ENCODE measurements at places on chromosomes 4 and X.

DNA sequence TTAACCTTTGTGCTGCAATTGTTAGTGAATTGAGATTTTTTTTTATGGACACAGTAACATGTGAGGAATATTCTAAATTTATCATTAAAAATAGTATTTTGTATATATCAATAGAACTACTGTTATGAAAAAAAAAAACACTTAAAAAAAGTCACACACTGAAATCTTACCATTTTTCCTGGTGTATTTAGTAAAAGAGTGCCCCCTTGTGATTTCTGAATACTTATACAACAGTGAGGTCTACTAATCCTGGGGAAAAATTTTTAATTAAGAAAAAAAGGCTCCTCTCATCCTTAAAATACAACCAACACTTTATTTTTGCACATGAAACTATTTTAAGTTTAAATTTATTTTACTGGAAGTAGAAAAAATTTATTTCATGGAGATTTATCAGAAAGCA is 56.4 kb upstream of the SPOCK3 start:
- DNase-seq, result no peak

- DNase-seq, result peak; percentile 14
Measured at GRCh38 chr4:101169044-101170014, 178.0 kb downstream of the PPP3CA start.

DNA sequence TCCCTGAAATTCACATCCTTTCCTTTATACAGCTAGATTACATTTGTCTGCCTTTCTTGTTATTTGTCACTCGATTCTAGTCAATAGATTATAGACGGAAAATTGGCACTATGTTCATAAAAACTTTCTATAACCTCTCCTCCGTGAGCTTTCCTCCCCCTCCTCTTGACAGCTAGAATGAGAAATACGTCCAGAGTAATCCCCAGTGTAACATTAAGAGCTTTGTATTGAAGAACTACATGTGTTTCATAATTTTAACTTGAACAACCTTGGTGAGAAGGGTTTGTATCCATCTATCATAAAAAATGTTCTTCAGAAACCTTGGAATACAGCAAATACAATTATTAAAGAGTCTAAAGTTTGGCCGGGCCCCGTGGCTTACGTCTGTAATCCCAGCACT is 1707.4 kb downstream of the PCDH7 start:
- no peak for DNase-seq

GRCh38 chr4:186942758-186943377 is 219.2 kb upstream of the FAT1 start:
- DNase-seq, result no peak

DNA sequence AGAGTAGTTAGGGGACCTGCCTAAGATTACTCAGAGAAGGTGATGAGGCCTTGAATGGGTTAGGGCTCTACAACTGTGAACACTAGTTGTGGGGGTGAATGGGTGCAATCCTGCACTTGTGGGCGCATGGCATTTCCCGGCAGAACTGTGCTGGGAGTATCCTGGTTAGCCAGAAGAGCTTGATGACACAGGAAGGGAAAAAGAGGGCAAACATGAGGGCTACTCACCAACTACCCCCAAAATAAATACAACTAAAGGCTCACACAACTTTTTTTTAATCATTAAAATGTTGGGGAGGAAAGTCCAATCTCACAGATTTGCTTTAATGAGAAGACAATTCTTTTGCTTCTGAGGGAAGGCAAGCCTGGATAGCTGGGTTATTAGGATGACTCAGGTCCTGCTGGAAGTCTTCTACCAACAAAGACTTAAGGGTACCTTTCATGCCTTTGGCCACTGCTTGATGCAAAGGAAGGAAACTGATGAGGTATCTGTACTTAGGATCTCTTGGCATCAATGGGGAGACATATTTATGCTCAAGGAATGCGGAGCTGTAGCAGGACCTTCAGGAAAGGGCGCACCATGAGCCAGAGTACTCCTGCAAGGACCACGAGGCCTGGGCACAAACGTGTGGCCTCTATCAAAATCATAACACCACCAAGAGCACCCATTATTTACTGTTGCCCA is 2.6 kb downstream of the PHKA2 start:
- no peak for DNase-seq

GRCh38 chrX:28099166-28099565 is 117.9 kb upstream of the DCAF8L1 start:
- no peak for DNase-seq

DNA sequence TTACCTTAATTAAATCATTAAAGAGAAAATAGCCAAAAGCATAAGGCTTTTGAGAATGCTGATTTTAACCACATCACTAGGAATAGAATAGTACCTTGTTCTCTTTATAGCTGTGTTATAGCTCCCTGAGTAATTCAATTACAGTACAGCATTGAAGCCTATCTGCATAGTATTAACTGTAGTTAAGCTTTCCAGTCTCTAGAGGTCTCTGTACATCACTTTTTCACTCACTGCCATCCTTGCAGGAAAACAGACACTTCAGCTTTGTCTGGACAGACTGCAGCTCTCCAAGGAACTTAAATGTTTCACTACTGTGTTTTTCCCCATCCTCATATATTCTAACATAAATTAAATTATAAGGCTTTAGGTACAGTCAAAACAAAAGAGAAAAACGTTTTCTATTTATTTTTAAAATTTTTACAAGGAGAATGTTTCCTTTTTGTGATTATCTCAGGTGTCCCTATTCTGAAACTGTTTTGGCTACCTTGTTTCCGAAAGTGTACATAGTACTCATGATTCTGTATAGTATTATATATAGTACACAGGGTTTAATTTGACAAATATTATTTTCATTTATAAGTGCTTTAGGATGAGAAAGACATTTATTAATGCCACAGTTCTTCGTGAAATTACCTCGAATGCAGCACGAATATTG is 407.9 kb downstream of the PCDH18 start:
- DNase-seq, result peak; percentile 48

DNA sequence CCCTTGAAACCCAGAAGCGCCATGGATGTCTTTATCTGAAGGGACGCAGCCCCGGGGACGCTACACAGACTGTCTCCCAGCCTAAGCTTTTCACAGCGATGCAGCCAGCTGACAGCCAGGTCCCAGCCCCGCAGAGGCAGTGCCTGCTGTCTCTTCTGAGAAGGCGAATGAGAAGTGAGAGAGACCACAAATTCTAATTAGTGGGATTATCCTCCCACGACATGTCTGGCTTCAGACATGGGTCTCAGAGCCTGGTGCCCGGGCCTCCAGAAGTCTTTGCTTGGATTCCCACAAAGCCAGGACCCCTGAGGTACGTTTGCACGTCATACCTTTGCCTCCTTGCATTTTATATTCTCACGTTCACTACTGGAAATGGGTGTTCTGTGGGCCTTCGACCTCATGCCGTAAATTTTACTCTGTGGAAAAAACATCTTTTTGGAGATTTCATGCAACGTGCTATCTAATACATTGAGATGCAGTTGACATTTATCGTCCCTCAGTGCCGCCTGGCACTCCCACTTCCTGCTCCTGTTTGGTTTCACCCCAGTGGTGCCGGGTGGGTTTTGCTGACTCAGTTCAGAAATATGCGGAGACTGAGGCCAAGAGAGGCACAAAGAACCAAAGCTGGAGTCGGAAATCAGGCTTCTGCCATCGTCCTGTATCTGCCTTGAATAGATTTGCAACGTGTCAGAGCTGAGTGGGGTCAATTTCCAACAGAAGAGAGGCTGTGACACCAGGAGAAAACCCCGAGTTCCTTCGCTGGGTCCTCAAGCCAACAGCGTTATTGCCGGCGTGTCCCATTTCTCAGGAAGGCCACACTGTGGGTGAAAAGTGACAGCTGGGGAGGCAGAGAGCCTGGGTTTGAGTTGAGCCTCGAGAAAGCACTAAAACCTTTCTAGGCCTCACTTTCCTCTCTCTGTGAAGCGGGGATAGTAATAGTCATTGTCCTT is 114.4 kb downstream of the STK32B start:
- peak; percentile 79 for DNase-seq

All from HS-27A (cell line).